ENCODE measurements at places on chromosomes 1 and 21.

DNA sequence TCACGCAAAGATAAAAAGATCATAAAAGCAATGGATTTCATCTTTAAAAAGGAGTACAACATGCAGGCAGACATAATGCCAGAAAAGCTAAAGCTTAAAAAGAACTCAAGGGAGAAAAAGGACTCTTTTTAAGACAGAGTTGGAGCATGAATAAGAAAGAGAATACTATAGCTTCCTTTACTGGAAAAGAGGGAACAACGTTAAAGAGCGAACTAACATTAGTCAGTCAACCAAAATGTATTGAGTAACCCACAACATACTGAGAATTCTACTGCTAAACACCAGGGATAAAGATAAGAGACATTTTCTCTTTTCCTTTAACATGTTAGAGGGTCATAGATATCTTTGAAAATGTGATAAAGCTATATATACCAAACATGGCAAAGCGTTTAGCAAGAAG is 182.0 kb downstream of the DUSP10 start:
- DNase-seq, result no peak

DNA sequence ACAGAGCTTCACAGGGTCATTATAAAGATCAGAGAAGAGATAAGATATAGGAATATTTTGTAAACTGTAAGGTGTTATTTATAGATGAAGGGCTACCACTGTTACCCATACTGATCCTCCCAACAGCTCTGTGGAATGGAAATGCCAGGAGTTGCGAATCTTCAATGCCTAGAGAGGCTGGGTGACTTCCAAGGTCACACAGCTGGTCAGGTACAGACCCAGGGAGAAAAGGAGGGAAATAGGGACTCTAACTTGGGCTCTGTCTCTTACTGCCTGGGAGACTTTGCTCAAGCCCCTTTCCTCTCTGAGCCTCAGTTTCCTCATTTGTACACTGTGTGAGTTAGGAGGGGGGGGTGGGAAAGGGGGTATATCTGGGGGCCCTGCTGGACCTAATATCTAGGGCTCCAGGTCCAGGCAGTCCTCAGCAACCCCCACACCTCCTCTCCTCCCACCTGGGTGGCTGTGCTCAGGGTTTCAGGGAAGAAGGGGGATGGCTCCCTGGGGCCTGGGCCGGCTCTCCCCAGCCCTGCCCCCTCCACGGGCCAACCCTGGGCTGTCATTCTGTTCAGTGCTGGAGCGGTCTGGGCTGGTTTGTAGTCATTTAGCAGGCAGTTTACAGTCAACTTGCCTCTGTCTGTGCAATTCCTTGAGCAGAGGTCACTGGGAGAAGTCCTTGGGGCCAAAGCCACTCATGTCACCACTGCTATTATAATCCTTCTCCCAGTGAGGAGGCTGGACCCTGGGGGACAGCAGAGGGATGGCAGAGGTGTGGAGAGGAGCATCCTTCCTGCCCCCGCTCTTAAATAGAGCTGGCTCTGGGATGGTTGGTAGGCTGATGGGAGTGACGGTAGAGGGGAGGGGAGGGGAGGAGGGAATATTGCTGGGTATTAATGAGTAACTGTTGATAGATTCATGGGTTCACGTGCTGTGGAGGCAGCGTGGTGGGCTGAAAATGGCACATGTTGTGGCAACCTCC is 1.7 kb downstream of the BSND start:
- no peak for DNase-seq

DNA sequence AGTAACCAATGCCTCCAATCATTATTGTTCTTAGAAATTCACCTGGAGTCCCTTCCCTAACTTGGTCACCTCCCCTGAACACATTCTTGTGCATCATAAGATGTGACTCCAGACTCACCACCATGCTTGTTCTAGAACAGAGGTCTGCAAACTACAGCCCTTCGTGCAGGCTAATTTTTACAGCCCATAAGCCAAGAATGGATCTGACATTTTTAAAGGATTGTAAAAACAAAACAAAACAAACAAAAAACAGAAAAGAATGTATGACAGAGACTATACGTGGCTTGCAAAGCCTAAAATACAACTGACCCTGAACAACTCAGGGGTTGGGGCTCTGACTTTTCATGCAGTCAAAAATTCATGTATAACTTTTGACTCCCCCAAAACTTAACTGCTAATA is 6.2 kb upstream of the HIVEP3 start:
- no peak for DNase-seq

GRCh38 chr21:22374218-22374969 is 1376.2 kb downstream of the NCAM2 start:
- no peak for DNase-seq

DNA sequence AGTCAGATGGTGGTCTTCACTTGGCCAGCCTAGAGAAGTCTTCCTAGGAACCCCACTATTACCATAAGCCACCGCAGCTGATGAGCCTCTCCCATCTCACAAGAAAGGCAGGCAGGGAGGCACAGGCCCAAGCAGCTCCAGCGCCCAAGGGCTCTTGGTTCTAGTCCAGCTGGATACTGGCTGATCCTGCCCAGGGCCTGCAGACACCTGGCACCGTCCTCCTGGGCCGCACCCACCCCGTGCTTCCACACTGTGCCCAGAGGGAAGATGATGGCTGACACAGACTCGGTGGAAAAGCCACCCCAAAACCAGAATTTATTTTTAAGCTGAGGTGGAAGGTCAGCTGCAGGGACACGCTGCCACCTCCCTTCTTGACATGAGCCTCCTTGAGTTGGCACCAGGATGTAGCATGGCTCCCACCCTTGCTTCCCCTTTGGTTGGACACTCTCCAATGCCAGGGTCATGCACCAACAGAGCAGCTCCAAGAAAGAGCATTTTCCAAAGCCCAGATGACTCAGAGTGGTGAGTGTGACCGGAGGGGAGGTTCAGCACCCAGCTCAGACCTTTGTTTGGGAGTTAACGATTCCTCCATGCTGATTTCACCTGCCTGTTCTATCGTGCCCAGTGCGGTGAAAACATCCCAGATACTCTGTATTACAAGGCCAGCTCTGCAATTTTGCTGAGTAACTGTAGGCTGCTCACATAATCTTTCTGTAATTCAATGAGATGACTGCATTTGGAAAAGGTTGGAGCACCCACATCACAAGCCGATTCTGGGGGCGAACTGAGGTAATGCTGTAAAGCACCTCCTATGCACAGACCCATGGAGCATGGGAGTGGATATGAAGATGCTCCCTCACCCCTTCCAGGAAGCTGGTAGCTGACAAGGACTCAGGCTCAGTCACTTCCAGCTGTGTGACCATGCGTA is 63.1 kb upstream of the SLC2A1 start:
- DNase-seq, result no peak

DNA sequence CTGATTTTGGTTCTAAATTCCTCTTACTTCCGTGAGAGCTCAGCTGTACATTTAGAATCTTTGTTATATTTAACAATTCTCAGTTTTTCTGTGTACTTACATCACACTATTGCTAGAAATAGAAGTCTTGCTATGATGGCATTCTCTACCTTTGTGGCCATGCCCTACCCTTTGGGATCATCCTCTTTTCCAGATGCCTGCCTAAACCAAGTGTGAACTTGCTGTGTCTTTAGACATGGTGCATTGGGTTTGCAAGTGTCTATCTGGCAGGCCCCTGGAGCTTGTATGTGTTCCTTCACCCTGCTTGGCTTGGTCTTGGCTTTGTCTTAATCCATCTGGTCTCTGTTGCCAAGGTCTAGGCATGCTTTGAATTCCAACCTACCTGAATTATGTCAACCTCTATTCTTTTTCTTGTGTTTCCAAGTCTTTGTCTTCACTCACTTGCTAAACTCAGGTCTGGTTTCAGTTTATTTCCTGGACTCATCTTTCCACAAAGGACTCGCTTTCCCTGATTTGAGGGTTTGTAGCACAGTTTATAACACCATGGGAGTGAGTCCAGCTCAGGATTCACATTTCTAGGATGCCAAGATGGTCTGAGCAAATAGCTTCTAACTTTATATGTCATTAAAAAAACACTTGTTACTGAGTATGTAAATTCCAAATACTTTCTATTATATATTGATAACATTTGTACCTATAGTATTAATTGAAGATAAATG is 20.6 kb upstream of the APOBEC4 start:
- no peak for DNase-seq

DNA sequence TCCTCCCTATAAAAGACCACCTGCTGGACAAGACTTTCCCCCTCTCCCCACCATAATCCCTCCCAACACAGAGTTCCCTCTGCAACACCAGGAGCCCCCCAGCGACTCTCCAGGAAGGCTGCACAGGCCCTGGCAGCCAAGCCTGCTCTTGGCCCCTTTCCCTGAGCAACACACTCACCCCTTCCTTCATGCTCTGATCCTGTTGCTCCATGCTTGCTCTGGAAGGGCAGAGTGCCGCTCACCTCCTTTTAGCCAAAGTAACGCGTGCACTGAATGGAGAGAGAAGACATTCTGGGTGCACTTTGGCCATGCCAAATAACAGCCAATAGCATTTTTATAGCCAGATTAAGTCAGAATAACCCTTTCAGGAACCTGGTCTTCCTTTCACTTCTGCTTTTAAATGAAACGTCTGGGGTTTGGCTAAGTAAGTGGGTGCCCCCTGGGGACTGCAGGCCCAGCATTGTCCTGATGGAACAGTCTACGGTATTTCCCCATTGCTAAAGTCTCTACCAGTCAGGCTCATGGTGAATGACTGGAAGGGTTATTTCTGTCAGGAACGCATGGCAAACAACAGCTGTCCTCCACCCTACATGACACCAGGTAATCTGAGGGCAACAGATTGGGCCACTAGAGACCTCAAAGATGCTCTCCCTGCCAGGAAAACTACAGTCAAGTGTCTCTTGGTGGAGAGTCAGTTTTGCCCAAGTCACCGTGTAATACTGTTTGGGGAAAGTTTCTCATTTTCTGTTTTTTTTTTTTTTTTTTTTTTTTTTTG is at the start of gene SLC2A5:
SLC2A5 (minus strand) TSS at position 310 of the 775 bp plus-strand sequence; CDS start at position 211, 99 bp downstream.
- DNase-seq, result peak; percentile 88

DNA sequence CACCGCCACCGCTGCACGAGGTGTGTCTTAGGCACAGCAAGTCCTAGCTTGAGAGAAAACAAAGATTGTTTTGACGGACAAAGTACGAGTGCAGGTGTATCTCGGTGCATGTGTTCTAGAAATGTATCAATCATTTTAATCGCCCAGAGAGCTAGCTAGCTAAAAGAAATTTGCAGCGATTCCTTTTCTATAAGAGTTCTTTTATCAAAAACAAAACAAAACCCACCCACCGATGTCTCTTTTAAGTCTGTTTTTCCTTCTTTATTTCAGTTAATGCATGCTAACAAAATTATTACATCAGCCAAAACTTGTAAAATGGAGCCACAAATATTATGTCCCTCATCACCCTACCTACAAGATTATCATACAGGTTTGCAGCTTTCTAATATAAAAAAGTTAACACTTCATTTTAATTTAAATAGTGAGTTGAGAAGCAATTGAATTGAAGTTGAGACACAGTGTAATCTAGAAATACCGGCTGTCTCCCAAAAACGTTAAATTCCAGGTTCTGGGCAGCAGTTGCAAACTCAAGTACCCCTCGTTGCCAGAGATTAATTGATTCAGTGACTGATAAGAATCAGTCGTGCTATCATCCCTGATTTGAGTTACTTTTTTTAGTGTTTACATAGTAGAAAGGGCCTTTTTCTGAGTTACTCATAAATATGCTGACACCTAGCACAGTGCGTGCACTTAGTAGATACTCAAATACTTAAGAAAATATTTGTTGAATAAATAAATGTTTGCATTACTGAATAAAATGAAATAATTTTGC is 1.5 kb upstream of the SYDE2 start:
- DNase-seq, result no peak

GRCh38 chr1:180177931-180178330 is 23.3 kb downstream of the QSOX1 start:
- no peak for DNase-seq

DNA sequence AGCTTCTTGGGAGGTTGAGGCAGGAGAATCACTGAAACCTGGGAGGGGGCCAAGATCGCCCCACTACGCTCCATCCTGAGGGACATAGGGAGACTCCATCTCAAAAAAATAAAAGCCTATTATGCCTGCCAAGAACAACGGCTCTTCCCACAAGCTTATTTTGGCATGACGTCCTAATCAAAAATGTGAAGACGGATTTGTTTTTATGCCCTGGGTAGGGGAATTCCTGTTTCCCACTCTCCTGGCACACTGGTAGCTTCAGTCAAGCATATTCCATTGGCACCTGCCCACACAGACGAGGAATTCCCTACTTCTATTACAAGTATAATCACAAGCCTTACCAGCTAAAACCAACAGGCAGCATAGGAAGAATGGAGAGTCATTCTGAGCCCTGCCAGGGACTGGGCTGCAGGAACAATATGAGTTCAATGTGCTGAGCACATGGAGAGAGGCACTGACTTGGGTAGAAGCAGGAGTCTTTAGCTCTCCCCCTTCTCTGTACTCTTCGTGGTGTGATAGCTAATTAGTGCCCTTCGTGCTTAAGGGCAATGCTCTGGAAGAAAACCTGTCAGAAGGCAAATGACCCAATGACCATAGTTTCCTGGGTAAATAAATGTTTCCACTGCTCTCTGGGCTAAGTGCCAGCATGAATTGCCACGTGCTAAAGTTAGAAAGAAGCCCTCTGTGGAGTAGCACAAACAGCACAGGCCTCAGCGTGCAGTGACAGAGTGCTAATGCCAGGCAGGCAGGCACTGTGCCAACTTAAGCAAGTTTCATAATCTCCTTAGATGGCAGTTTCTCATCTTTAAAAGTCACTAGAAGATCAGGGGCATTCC is 16.8 kb downstream of the TNFSF4 start:
- DNase-seq, result no peak

DNA sequence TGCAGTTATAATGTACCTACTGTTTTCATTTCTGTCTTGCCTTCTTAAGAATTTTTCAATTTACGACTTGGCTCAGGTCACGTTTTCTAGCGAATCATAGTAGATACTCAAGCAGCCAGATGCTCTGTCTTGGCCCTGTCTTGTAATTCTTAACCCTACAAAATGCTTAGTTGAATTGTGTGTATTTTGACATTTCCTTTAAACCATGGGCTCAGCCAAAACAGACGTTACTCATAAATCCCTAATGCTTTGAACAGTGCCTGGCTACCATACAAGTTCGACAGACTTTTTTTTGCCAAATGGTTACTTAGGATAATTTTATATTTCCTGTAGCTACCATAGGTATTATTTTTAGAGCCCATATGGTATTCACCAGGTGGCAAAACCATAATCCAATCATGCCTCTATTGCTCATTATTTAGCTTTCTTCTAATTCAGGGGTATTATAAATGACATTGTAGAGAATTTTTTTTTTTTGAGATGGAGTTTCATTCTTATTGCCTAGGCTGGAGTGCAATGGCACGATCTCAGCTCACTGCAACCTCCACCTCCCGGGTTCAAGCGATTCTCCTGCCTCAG is 54.3 kb downstream of the KCNK1 start:
- no peak for DNase-seq

- peak; percentile 82 for DNase-seq
These were observed 52.6 kb upstream of the EPS8L3 start for GRCh38 chr1:109816175-109816811.

DNA sequence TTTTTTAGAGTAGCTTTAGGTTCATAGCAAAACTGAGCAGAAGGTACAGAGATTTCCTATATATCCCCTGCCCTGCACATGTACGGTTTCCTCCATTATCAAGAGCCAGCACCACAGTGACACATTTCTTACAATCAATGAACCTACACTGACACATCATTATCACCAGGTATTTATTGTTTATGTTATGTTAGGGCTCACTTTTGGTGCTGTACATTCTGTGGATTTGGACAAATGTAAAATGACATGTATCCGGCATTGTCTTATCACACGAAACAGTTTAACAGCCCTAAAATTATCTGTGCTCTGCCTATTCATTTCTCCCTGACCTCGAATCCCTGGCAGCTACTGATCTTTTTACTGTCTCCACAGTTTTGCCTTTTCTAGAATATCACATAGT is 93.7 kb upstream of the DPH5 start:
- DNase-seq, result no peak

Data from GM13977 (cell line).